ENCODE measurements at places on chromosomes 6 and 20.
A peak's percentile ranks its signal among the peaks of the same experiment; 100 is the strongest.

GRCh38 chr6:11761744-11762620 is 16.6 kb downstream of the ADTRP start:
- DNase-seq, result peak; percentile 33

DNA sequence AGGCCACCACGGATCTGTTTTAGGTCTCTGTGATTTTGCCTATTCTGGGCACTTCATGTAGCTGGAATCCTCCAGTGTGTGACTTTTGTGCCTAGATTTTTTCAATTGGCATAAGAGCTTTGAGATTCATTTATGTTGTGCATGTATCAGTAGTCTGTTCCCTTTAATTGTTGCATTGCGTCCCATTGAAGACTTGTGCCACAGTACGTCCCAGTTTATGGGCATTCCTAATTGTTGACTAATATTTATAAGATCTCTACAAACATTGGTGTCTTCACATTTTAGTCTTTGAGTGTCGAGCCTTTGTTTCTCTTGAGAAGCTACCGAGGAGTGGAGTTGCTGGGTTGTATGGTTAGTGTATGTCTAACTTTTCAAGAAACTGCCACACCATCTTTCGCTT is 704 bp upstream of the FAM210B start:
- peak; percentile 32 for DNase-seq

- DNase-seq, result peak; percentile 4
Observed at GRCh38 chr6:102417368-102417998, 1024.0 kb downstream of the GRIK2 start.

DNA sequence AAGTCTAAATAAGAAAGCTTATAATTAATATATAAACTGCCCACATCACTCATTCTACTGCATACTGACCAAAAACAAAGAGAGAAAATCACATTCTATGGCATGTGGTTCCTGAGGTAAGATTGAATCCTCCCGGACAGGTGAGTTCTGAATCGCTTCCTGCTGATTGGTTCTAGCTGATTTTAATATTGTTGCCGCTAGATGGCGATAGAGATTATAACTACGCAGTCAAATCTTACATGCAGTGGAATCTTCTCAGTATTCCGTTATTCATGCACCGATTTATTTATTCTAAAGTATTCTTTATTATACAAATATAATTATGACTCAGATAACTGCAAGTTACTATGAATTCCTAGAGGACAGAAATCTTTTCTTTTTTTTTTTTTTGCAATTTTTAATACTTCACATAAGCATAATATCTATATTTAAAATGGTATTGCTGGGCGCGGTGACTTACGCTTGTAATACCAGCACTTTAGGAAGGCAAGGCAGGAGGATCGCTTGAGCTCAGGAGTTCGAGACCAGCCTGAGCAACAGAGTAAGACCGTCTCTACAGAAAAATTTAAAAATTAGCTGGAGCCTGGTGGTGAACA is 24.2 kb upstream of the TMX4 start:
- DNase-seq, result peak; percentile 84

GRCh38 chr20:53202777-53203176 is 230.6 kb downstream of the TSHZ2 start:
- DNase-seq, result no peak

DNA sequence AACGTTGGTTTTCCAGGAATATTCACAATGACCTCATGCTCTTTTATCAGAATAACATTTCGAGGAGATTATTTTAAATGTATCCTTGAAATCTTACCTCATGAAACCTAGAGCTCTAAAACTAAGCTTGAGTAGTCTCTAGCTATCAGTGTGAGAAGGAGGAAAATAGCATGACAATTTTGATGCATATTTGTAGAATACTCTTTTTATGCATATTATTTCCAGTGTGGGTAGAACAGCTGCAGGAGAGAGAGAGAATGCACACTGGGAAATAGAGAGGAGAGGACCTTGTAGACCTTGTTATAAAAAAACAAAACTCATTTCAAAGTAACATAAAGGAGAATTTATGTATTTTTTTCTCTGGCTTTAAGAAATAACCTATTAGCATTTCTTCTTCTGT is 71.1 kb upstream of the VGLL2 start:
- no peak for DNase-seq

GRCh38 chr6:12049165-12049564 is 37.1 kb downstream of the HIVEP1 start:
- no peak for DNase-seq

GRCh38 chr6:113137426-113137825 is 719.7 kb upstream of the MARCKS start:
- no peak for DNase-seq

GRCh38 chr20:62156592-62157386 is 13.2 kb downstream of the SS18L1 start:
- peak; percentile 71 for DNase-seq

DNA sequence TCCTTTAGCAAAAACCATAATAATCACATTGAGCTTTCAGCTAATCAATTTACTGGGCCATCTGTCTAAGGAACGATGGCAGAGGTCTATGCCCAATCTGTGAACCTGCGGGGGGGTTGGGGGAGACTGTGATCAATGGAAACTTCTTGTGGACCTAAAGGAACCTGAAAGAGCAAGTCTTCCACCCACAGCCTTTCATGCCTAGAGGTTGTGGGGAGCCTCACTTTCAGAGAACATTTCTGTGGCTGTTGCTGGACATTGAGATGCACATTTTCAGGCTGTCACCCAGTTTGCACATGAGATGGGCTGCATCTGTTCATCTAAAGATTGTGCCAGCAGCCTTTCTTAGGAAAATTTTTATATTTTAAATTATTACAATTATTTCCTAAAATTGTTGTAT is 310.0 kb upstream of the SPTLC3 start:
- no peak for DNase-seq

- DNase-seq, result no peak
Observed at GRCh38 chr6:33018904-33019303, 9.5 kb upstream of the HLA-DOA start.

DNA sequence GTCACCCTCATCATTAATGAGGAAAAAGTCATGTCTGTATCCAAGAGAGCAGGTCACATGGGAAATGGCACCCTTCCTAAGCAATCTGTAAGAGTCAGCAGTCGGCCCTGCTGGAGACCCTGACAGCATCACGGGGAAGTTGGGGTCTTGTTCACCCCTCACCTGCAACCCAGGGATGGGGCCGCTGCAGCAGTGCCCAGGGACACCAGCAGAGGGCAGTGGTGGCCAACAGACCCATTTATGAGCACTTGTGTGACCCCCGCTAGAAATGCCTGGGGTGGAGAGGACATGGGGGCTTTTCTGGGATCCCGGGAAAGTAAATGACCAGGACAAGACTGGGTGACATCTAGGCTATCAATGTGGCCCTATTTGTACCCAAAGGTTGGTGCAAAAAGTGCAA is 35.9 kb downstream of the ANKRD60 start:
- DNase-seq, result no peak
